Memory B cell (primary cell): ENCODE measurements at places on chromosomes 3 and 15.

- DNase-seq: no peak
Observed at GRCh38 chr3:58032186-58032585, 24.0 kb downstream of the FLNB start.

- no peak for DNase-seq
Observed at GRCh38 chr3:16808393-16809107, 76.2 kb upstream of the PLCL2 start.

DNA sequence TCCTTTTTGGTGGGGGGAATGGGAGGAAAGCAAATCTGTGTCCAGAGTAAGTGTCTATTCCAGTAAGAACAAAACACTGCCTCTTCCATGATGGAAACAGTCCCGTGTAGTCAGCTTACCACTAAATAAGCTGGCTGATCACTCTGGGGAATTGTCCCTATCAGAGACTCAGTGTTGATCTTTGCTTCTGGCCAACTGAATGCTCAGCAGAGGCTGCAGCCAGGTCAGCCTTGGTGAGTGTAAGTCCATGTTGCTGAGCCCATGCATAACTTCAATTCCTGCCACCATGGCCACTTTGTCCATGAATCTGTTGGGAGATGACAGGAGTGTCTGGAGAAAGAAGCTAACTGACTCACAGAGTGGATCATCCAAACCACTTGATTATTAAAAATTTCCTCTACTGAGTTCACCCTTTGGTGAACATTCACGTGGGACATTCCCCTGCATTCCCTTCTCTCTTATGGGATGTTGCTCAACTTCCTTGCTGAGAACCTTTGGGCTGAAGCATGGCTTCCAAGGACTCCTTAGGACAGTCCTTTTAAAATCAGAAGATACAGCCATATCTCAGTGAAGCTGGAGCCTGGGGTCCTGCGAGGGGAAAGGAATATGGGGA lies 33.9 kb upstream of the XCR1 start:
- DNase-seq: no peak

DNA sequence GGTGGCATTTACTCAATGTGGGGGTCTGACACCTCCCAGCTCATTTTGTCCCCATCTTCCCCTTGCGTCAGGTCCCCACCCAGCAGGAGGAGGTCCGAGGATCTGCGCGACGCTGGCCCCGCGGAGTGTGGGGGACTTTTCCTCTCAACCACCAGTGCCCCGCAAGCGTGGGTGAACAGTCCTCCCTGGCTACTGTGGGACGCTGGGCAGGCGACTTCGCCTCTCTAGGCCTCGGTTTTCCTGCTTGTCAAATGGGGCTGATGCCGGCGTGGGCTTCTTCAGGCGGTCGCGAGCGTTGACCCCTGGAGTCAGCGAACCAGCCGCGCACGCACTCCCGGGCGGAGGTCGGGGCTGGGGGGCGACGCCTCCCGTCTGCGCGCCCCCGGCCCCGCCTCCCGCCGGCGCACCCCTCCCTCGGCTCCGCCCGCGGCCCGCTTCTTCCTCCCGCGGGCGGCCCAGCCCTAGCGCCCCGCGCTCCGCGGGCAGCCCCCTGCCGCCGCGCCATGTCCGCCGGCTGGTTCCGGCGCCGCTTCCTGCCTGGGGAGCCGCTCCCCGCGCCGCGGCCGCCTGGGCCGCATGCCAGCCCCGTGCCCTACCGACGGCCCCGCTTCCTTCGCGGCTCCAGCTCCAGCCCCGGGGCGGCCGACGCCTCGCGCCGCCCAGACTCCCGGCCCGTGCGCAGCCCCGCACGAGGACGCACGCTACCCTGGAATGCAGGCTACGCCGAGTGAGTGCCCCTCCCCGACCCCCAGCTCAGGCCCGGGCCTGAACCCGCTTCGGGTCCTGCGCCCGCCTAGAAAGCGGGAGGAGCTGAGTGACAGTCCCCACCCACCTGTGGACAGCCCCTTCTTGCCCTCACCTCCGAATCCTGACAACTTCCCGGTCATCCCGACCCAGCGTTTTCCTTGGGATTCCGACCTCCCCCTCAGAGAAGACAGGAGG lies at the start of gene PPM1M:
PPM1M (plus strand) TSS at position 438 of the 942 bp plus-strand sequence; CDS start at position 504, 66 bp downstream.
- DNase-seq: peak; percentile 47

DNA sequence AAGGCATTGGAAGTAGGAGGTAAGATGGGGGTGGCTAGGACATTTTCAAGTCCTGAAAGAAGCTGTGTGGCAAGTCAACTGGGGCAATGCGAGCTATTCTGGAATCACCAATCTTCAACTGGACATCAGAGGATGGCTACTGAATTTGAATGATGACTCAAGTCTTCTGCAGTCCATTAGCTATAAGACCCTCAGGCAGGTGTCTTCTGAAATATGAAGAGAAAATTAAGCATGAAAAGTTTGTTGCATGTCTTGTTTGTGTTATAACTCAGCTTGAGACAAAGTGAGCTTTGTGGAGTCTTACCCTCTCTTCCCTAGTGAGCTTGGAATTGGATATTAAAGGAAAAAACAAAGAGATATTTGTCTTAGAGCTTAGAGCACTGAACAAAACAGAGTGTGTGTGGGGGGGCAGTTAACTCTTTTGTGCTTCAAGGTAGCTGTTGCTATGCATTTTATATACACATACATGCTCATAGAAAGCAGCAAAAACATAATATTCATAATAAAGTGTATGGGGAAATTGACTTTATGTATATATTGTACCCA lies 979.1 kb downstream of the MCTP2 start:
- DNase-seq: no peak

DNA sequence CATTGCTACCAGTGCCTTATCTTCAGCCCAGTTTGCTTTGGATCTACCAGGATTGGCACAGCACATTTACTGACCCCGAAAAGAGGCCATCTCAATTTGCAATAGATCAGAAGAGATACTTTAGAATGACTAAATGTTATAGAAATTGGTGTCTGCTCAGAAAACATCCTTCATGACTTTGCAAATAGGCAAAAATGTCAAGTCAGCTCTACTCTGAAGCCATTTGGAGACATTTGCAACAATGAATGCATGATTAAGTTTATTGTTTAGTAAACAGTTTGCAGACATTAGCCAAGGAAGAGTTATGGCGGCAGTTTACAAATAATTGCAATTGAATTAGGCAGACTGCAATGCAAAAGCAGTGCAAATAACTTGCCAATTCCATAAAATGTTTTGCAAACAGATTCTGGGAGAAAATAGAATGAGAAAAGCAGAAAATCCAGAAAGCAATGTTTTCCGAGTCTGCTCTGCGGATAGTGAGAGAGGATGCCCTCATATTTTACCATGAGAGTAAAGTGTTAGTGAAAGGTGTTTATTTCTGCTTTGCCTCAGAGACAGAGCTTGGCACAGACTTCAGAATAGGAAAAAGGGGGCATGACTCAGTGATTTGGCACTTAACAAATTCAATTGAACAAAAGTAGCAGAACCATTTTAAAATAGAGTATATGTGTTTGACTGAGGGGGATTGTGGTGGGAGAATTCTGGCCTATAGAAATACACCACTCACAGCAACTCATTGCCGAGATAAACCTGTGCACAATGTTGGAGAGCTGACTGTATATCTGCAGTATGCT lies 334.9 kb upstream of the NR2F2 start:
- DNase-seq: no peak
